AG08395 (cell line): ENCODE measurements at places on chromosomes 4 and X.

DNA sequence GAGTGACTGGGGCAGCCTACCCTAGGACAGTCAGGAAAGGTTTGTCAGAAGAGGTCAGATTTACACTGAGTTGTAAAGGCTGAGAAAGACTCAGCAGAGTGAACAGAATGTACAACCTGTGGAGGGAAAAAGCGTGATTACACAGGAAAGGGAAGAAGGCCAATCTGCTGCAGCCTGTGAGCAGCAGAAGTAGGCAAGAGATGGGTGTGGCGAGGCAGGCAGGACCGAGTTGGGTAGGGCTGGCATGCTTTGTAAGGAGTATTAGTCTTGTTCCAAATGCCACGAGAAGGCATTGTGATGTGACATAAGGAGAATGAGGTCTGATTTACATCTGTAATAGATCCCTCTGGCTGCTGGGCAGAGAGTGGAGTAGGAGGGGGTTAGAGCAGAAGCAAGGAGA lies 12.6 kb downstream of the SGMS2 start:
- no peak for DNase-seq

GRCh38 chr4:48542888-48543287 lies 52.8 kb downstream of the ZAR1 start:
- no peak for DNase-seq

DNA sequence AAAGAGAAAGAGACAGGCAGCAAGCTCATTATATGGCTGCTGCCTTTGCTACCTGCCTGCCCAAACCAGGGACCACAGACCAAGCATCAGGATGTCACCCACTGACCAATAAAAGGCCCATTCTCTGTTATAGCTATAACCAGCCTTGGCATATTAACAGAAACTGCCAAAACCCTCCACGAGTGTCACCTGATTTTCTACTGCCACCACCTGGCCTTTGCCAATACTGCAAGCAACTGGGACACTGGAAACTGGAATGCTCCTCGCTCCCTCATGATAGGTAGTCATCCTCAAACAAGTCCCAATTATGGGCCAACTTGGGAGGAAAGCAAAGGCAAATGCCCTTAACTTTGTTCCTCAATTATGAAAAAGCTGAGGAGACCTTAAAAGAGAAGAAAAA lies 76.0 kb downstream of the SPIN4 start:
- peak; percentile 57 for DNase-seq

DNA sequence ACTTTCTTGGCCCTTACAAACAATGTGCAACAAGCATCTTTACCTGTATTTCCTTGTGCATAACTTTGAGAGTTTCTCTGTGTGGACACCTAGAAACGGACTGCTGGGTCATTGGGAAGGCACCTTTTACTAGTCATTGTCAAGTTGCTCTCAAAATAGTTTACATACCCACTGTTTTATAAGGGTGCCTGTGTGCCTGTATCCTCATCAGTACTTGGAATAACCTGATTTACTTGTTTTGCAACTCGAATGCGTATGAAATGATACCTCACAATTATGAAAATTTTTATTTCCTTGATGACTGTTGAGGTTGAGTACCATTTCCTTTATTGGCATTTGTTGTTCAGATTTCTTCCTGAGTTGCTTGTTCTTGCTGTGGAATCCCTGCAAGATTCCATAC lies 150.8 kb downstream of the STIM2 start:
- DNase-seq, result no peak

DNA sequence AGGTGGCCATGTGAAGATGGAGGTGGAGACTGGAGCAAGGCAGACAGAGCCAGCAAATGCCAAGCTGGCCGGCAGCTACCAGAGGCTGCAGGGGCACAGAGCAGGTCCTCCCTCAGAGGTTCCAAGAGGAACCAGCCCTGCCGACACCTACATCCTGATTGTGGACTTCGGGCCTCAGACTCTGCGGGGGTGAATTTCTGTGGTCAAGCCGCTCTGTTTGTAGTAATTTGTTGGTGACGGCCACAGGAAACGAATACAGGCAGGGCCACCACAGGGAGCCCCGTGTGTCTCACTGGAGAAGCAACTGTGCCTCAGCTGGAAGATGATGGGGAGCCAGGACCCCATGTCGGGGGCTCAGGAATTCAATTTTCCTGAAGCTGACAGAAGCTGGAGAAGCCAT lies 28.3 kb downstream of the ZFYVE28 start:
- DNase-seq, result no peak

DNA sequence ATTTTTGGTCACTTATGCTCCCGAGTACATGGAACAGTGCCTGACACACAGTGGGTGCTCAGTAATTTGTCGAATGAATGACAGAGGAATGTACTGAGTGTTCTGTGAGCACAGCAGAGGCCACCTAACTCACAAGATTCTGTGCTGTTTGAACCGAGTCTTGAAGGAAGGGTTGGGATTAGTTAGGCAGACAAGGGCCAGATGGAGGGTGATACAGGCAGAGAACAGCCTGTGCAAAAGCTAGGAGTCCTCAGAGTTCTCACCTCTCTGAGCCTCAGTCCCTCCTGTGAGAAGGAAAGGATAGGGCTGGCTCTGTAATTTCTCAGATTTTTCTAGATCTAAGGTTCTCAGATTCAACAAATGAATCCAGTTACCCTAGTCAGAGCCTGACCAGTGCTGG lies 108.8 kb downstream of the NHSL2 start:
- DNase-seq, result no peak

DNA sequence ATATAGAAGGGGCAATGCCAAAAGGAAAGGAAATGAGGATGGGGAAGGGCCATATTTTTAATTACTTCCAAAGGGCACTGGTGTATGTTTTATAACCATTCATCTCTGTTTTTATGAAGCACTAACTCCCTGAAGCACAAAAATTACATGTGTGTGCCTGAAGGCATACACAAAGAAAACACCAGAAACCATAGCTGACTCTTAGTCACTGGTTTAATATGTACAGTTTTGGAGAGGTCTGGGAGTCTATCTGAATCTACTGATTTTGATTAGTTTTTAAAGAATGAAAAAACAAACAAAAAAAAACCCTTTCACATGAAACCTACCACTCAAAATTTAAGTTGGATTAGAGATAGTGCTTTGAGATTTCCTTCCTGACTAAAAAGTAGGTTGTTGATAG lies 438.7 kb downstream of the RPA4 start:
- no peak for DNase-seq

DNA sequence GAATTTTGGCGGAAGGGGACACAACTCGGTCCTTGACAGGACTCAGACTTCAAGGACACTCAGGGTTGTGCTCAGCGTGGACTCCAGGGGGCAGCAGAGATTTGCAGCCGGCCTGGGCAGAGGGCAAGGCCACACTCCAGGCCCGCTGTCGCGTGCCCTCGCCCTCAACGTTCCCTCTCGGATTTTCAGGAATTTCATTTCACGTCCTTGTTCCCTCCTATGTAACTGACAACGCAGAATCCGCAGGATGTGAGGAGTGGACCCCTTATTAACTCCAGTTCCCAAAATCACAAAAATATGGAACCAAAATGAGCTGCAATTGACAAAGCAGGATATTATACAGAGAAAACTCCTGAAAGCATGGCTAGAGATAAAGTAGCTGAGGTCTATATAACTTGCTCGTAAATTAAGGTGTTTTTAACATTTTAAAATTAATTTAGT lies 21.0 kb upstream of the DCTD start:
- peak; percentile 86 for DNase-seq

- no peak for DNase-seq
These were observed 169.7 kb upstream of the SH3RF1 start for GRCh38 chr4:169440446-169440845.
